ENCODE measurements at places on chromosomes 16 and 17.

- no peak for DNase-seq
Measured at GRCh38 chr17:16923904-16924695, 47.8 kb downstream of the TNFRSF13B start.

- DNase-seq = peak; percentile 41
Measured at GRCh38 chr17:77948690-77949114, 9.8 kb upstream of the TNRC6C start.

- no peak for DNase-seq
Measured at GRCh38 chr17:31778523-31778922, 80.5 kb downstream of the COPRS start.

- peak; percentile 97 for DNase-seq
Measured at GRCh38 chr16:86383488-86384262, 126.7 kb upstream of the FOXF1 start.

DNA sequence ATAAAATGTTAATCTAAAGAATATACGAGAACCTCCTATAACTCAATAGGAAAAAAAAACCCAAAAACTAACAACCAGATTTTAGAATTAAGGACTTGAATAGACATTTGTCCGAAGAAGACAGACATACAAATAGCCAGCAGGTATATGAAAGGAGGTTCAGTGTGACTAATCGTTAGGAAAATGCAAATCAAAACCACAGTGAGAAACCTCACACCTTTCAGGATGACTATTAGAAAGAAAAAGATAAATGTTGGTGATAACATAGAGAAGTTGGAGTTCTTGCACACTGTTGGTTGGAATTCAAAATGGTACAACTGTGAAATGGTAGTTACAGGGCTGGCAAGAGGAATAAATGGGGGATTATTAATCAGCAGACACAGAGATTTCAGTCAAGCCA is 339.0 kb downstream of the TMEM114 start:
- no peak for DNase-seq

DNA sequence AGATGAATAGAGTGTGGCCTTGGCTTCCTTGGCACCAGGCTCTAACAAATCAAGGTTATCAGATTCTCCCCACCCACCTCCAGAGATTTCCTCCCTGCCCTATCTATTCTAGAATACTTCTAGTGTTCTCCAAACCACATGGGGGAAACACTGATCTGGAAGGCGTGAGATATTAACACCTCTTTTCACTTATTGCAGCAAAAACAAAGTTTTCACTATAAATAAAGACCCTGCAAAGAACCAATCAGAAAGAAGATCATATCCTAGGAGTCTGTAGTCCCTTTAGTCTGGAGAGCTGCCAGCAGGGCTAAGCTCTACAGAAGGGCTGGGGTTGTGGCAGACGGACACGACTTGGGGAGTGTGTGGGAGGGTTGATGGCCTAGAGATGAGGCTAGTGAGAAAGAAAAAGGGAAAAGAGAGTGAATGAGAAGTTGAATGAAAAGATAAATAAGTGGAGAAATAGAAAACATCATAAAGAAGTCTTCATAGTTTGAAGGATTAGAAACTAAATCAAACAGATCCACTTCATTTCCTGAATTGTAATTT is 8.6 kb upstream of the SKAP1 start:
- no peak for DNase-seq

- no peak for DNase-seq
Measured at GRCh38 chr16:47592232-47592631, 131.1 kb downstream of the PHKB start.

DNA sequence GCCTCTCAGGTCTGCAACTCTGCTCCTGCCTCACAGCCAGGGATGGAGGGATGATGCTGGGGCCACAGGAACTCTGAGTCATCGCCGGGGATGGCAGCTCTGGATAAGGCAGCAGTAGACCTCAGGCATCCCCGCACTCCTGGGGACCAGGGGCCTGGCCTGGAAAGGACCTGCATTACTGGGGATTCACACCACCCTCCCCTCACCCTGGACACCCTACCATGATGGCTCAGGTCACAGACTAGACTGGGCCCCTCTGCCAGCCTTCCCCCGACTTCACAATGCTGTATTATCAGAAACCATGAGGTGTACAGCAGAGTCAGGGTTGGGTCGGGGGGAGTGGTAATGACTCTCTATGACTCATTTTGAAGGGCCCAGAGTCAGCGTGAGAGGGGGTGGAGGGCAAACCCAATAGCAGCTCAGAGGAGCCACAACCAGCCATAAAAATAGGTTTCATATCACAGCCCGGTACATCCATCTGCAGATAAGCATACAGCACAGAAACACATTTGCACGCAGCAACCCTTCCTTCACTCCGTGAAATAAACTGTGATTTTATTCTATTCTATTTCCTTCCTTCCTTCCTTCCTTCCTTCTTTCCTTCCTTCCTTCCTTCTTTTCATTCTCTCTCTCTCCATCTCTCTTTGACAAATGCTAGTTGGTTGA is 28.8 kb downstream of the DYNLRB2 start:
- no peak for DNase-seq

GRCh38 chr16:3652373-3653195 is 1.9 kb upstream of the DNASE1 start:
- DNase-seq = no peak

DNA sequence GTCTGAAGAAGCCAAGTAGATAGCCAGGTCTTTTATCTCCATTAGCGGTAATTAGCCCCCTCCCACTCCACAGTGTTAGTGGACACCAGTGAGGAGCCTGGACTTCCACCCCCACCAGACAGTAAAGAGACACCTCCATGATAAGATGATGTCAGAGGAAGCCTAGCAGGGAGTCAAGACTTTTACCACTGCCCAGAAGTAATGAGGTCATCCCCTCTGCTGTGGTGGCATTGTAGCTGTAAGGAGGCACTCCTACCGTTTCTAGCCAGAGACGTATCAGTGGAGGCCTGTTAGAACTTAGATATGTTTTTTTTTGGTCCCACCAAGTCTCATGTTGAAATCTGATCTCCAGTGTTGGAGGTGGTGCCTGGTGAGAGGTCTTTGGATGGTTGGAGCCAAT is 38.1 kb downstream of the PIK3R5 start:
- DNase-seq = no peak

- no peak for DNase-seq
Measured at GRCh38 chr17:81867991-81868673, 3.0 kb downstream of the ARHGDIA start.

GRCh38 chr16:89924925-89925307 is 1.8 kb downstream of the TUBB3 start:
- DNase-seq = no peak

DNA sequence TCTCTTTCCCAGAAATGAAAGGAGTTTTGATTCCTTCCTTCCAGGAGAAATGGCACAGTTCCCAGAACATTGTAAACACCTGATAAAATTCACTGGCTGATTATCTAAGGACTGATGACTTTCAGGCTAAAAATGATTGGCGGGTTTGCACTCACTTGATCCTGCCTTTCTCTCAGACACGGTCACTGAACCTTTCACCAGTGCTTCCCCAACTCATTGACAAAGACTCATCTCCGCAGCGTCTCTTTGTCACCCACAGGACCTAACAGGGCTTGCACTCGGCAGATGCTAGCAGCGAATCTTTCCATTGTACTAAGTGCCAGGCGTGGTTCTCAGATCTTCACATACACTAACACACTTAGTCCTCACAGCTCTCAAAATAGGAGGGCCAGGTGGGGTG is 7.3 kb upstream of the DHRS7C start:
- DNase-seq = no peak

DNA sequence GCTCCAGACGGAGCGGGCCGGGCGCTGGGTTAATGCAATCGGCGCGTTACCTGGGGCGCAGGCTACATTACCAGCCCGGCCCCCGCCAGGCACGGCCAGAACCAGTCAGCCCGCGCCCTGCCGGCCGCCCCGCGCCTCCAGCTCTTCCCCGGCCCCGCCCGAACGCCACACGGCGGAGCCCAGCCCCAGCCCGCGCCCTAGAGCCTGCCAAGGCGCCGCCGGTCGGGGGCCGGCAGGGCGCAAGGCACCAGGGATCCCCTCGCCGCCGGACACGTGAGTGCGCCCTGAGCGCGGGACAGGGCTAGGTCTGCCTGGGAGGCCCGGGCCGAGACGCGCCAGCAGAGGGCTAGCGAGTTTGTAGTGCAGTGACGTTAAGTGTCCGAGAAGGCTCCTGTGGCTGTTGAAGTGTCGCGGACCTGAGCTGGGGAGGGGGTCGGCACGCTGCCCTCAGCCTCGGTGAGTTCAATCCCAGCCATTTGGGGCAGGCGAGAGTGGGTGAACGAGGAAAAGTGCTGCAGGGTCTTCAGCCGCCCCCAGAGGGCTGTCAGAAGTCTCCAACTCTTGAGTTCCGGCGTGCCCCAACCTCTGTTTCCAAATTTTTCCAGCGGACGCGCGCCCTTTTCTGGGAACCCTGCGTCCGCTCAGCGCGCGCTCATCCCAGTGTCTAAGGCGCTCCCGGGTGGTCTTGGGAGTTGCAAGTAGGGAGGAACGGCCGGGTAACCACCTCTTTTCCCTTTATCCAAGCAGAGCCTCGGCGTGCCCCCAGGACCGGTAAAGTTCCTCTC is at the start of gene SLC6A2:
SLC6A2 (plus strand) TSS at position 92 of the 785 bp plus-strand sequence. CDS start 707 bp downstream, outside the sequence.
- no peak for DNase-seq

DNA sequence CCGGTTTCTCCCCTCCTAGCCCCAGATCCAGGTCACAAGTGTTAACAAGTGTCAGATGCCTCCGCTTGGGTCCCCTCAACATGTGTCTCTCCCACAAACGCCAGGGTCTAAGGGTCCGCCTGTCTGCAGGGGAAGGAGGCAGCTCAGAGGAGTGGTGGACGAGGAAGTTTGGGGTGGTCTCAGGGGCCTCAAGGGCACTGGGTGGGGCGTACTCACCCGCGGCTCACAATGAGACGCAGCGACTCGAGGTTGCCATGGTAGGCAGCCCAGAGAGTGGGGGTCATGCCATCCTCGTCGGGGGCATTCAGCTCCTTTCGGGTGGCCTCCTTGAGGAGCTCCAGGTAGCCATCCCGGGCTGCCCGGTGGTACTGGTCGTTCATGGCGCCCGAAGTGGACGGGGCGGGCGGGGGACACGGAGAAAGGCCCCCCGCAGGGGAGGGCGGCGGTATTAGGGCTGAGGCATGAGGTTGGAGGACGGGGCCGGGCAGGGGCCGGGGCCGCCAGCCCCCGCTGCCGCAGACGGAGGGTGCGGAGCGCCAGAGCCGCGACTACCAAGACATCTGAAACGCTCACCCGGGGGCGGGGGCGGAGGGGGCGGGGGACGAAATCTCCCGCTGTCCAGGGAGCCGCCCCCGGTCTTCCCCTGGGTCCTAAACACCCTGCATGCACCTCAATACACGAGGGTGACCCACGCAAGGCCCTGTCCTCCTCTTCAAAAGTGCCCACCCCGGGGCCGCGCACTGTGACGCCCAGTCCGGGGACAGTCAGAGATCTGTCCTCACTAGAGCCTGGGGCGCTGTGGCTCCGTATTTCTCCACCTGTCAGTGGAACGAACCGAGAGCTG is at the start of gene USH1G:
USH1G (minus strand) TSS at position 562 of the 844 bp plus-strand sequence; CDS start at position 380, 182 bp downstream.
- DNase-seq = no peak

- peak; percentile 39 for DNase-seq
Measured at GRCh38 chr16:27355610-27356009, 41.8 kb downstream of the IL4R start.
